Activated naive CD4-positive, alpha-beta T cell treated with anti-CD3 and anti-CD28 coated beads, Interleukin-2, amount 10 ng/mL, durations not matched to agents 7 days and 5 days (primary cell): ENCODE measurements at places on chromosomes 1 and 21.
A peak's percentile ranks its signal among the peaks of the same experiment; 100 is the strongest.

- no peak for DNase-seq
Measured at GRCh38 chr1:153626904-153627714, at the start of gene S100A13. Gene S100A13 (minus strand): TSS chr1:153627505. CDS start chr1:153626472, 1,033 bp downstream.

GRCh38 chr1:45870500-45870899 is 67.1 kb downstream of the MAST2 start:
- DNase-seq = no peak

DNA sequence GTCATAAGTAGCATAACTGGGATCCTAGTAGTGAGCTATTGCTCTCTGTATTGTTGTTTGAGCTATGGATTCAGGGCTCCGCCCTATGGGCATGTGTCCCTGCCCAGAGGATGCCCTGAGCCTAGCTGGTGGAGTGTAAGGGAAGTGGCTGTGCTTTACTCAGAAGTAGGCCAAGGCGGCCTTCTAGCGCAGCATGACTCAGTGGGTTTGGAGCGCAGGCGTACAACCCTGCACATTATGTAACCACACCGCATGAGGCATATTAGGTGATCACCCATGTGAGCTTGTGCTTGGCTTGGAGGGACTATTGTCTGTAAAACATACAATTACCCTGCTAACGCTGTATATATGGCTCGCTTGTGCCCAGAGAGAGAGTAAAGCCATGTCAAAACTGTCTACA is 11.1 kb upstream of the UBE2U start:
- DNase-seq = no peak

DNA sequence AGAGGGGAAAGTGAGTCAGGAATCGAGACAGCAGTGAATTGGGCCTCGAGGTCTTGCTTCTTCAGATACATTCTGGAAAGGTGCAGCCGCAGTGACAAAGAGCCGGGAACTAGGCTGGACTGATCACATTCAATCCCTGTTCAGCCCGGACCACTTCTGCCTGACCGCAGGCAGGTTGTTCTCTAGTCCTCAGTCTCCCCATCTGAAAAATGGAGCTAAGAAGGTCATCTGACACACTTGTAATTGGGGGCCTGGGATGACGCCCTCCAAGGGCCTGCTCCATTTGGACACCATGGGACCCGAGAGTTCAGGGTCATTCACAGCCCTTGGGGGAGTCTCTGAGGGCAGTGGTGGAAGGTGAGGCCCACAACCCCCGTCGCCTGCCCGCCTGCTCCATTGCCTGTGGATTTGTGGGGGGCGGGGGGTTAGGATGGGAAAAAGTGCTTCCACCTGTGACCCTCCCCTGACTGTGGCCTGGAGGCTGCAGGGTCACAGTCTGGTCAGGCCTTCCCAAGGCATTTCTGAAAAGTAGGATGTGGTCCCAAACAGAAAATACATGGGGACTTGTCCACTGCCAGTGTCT is 87.9 kb upstream of the CSF3R start:
- peak; percentile 7 for DNase-seq

DNA sequence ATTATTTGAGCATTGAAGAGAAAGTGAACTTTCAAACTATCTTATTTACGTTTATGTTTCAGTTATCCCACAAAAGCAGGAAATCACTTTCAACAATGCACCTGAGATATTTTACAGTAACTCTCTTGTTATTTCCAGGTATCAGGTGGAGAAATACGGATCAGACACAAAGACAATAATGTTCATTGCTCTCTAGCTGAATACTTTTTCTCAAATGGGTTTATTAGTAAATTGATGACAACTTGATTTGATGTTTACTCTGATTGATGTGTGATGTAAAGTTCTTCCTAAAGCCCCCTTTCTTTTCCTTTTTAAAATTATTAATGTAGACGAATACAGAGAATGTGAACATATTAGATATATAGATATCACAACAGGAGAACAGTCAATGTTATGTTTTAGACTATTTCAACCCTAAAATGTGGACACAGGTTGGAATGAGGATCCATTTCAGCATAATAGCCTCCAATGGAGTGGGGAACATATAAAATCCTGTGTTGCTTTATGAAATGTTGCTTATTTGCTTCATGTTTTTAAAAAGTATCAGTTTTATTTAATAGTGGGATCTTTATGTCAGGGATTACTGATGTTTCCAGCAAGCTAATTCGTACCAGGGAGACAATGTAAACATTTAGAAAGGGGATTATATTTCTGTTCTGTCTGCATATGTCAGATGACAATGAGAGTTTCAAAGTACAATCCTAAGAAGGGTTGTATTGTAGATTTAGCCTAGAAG is 1522.3 kb upstream of the TPTE start:
- DNase-seq = no peak

- no peak for DNase-seq
Measured at GRCh38 chr1:180540697-180541594, 17.8 kb upstream of the OVAAL start.

DNA sequence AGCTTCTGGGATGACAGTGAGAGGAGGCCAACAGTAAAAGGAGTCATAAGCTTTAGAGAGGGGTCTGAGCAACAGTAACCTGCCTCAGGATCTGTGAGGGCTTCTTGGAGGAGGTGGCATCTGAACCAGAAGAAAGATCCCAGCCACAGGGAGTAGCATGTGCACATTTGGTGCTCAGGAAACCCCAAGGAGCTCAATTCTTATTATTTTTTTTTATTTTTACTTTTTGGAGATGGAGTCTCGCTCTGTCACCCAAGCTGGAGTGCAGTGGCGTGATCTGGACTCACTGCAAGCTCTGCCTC is 4.7 kb downstream of the THEMIS2 start:
- DNase-seq = no peak

DNA sequence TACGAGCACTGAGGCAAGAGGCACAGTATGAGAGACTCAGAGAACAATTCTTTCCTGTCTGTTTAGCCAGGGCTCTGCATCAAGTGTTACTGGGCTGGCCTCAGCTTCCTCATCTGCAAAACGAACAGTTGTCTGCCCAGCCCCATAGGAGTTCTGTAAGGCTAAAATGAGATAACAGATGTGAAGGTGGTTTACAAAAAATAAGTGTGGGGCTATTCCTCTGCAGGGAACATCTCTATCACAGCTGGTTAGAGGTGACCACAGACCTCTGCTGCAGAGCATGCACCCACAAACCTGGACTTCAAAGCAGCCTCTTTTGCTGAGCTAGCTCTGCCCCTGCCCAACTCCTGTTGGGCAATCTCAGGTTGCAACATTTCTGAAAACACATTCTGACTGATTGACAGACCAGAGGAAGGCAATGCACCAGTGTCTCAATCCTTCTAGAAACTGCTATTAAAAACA is 10.5 kb upstream of the OLIG1 start:
- DNase-seq = no peak

DNA sequence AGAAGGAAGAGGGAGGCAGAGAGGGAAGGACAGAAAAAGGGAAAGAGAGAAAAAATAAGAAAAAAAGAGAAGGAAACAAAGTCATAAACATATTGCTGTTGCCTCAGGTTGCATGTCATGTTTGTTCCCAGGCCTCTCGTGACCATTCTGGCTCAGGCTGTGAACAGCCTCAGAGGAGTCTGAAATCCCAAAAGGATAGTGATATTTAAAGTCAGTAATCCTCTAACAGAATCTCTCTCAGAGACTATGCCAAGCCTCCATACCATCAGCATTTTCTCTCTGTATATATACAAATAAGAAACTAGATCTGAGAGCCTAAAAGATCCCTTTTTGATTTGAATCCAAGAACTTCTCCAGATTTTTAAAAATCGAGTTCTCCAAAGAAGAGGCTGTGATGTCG is 35.2 kb downstream of the GORAB start:
- no peak for DNase-seq

GRCh38 chr1:29823561-29823960 is 587.2 kb downstream of the PTPRU start:
- DNase-seq = no peak
